ENCODE measurements at places on chromosomes 11 and 22. TPM values are rescaled to one million over a fixed set of nuclear protein-coding genes. Genes with fewer than 3 reads are reported as not detected.

PTGDR2 gene
- total RNA-seq: not detected

SAA4 gene
- total RNA-seq: not detected

GGTLC3 gene
- total RNA-seq: not detected

OR52A1 gene
- not detected for total RNA-seq

BEST1 gene
- 0.11 TPM for total RNA-seq

DCHS1 gene
- 0.33 TPM for total RNA-seq

All from placental epithelial cell (primary cell).